HT1080 (cell line): ENCODE measurements at places on chromosomes 6 and 20. TPM values are rescaled to one million over a fixed set of nuclear protein-coding genes. Genes with fewer than 3 reads are reported as not detected.

Gene ADGB
- total RNA-seq = not detected in 2 replicates

Gene TMX4
- total RNA-seq = 12.4 and 13.8 TPM in 2 replicates

Gene TSHZ2
- total RNA-seq = not detected in 2 replicates

Gene SRMS
- not detected in 2 replicates for total RNA-seq

Gene CYP39A1
- total RNA-seq = 0.03 TPM in 2 replicates

Gene NRN1
- 0.14 TPM in 1 of 2 replicates, not detected in the other for total RNA-seq

Gene COL12A1
- 9.7 and 12.6 TPM in 2 replicates for total RNA-seq

Gene KCNQ5
- 6.9 and 11.3 TPM in 2 replicates for total RNA-seq

- peak; percentile 66 for DNase-seq
Observed at GRCh38 chr20:29878281-29878741, 1379.2 kb upstream of the DEFB115 start.

DNA sequence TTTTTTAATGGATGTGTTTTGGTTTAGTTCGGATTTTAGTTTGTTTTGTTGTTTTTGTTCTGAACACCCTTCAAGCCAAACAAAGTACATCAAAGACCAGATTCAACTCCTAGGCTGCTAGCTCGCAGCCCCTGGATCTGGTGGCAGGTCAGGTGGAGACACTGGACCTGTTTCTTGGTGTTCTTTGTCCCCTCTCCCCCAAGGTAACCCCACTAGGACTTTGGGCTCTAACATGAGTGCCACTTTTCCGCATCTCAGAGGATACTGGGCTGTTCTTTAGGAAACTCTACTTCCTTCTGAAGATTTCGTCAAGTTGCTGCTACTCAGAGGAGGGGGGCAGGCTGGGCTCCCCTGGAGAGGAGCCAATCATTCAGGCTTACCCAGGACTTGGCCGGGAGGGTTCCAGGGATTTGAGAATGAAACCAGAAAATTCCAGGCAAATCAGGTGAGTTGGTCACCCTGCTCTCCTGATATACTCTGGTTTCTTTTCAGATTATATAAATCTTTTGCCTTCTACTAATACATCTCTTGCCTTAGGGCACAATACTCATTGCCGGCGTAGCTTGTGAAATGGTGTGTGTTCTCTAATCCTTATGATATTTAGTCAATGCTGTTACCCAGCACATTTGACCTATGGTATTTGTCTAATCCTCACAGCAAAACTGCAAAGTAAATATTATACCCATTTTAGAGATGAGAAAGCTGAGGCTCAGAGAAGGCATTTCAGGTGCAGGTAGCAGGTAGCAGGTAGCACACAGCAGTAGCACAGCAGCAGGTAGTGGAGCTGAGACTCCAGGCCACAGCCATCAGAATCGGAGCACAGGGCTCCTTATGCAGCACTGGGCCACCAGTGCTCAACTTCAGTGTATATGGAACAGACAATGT is 291.6 kb downstream of the TSHZ2 start:
- no peak for DNase-seq

DNA sequence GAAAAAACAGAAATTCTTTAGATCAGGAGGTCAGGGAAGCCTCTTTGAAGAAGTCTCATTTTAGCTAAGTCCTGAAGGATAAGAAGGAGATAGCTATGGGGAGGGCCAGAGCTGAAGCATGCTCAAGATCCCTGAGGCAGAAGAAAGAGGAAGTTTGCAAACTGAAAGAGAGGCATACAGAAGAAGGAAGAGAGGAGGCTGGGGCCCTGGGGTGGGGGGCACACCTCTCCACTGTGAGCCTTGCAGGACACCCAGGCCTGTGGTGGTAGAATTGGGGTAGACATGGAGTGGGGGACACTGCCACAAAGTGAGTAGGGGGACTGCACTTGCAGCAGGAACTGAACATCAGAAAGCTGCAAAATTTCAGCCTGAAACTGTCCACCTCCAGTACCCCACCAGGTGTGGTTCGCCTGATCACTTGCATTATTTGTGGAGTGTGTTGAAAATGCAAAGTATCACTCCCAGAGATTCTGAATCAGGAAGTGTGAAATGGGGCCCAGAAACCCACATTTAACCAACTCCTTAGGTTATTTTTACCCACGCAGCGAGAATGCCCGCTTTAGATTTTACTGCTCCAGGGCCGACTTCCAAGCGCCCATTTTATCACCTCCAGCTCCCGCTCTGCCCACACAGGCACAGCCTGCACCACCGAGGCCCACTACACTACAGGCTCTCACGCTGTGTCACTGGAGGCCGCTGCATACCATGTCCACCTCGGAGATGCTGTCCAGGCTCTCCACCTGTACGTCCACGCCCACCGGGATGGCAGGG is 44.0 kb downstream of the GABRR2 start:
- no peak for DNase-seq
